ENCODE measurements at places on chromosomes 3 and 15. TPM values are rescaled to one million over a fixed set of nuclear protein-coding genes. Genes with fewer than 3 reads are reported as not detected.

Gene CCR4
- not detected for total RNA-seq

Gene KIF7
- 3.9 TPM for total RNA-seq

Gene SLC2A2
- not detected for total RNA-seq

Gene TGM4
- total RNA-seq = 0.33 TPM

Gene DNAH12
- under 0.01 TPM for total RNA-seq

Gene USP13
- total RNA-seq = 16.9 TPM

Gene SLC28A2
- not detected for total RNA-seq

Gene WDR5B
- total RNA-seq = 4.9 TPM

Gene HDC
- not detected for total RNA-seq

Gene KLHL6
- 11.7 TPM for total RNA-seq

Gene KNG1
- total RNA-seq = not detected

Gene HIGD2B
- not detected for total RNA-seq

Gene POLG
- 76.9 TPM for total RNA-seq

Gene CCDC54
- total RNA-seq = not detected

Gene GOLGA8M
- total RNA-seq = not detected

Gene TRPM7
- 33.3 TPM for total RNA-seq

Gene ADAMTS17
- not detected for total RNA-seq

Gene SERPINI2
- not detected for total RNA-seq

Gene CFAP100
- total RNA-seq = not detected

Gene CMTM7
- 46.2 TPM for total RNA-seq

Gene COL8A1
- total RNA-seq = 860 TPM

Gene ARIH2
- 70.8 TPM for total RNA-seq

Gene MYEF2
- 15.0 TPM for total RNA-seq

Gene BBX
- total RNA-seq = 80.8 TPM

Gene SPINK8
- total RNA-seq = not detected

Gene NME9
- total RNA-seq = 0.65 TPM

Gene SPTBN5
- total RNA-seq = 15.2 TPM

Gene DENND4A
- 30.2 TPM for total RNA-seq

Gene LHFPL4
- total RNA-seq = under 0.01 TPM

Gene CGNL1
- total RNA-seq = 20.2 TPM

All from vein endothelial cell (primary cell).